ENCODE measurements at places on chromosomes 6 and 20.

- no peak for DNase-seq
Measured at GRCh38 chr6:137798261-137798660, 68.8 kb upstream of the TNFAIP3 start.

DNA sequence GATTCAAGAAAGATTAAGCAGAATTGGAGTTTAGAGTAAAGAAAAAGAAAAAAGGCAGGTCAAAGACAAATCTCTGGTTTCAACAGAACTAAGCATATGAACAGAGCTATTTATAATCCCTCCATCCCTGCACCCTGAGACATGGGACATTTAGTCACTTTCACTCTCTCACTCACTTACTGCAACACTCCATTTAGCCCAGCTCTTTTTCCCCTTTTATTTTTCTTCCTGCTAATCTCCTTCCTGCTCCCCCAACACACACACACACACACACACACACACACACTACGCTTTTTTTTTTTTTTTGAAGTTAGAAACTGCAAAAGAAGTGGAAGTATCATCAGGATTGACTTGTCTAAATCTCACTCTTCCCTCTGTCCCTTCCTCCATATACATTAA lies 45.1 kb upstream of the TBC1D7 start:
- DNase-seq, result no peak

- DNase-seq, result no peak
Measured at GRCh38 chr6:100194535-100194934, 200.5 kb upstream of the MCHR2 start.

DNA sequence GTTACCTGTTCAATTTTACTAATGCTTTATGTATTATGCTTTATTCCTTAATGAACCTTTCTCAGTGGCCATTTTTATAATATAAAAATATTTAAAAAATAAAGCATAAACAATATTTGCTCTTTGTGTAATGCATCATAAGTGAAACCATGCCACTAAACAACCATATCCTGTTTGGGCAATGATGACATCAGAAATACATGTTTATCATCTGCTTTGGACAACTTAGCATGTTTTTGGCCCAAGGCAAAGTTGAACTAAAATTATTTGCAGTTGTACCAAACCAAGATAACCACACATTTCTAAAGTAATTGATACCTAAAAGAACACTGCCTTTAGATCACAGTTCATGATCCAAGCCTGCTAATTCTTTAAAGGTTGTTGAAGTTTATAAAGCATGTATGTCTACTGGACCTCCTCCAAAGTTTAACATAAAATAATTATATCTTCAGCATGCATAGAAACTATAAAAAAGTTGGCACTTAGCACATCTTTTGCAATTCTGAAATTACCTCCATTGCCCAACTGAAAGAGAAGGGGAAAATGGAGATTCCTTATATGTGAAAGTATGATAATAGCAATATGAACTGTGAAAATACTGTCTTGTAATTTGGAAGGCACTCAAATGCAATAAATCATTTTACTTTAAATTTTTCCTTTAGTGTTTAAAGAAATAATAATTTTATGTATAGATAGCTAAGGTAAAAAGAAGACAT lies 325.6 kb upstream of the RUNX2 start:
- DNase-seq, result no peak

DNA sequence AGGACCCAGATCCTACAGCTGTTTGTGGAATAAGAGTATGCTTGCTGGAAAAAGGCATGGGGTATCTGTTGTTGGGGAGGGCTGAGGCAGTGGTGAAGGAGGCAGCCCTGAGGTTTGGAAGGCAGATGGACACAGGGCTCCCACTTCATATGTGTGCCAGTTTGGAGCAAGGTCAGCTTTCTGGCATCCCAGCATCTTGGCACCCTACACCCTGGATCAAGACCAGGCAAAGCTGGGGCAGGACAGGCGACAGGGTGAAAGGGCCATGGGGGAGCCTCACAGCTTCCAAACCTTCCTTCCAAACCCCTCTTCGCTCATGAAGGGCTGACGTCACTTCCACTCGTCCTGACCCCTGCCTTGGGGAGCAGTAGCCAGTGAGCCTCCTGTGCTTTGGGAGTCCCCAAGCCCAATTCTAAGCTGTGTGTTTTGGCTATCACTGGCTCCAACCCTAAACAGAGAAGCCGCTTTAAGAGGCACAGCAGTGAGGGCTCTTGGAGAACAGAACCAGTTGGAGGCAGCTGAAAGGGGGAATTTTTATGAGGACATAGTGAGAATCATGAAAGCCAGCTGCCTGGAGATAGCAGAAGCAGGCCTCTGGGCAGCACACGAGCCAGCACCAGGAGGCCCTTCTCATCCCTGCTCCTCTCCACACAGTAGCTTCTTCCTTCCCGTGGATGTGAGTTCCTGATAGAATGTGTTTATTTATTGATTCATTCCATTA lies 448.6 kb upstream of the CDH4 start:
- DNase-seq, result no peak

- DNase-seq, result no peak
Measured at GRCh38 chr6:11236076-11236750, 3.7 kb upstream of the NEDD9 start.

GRCh38 chr6:6751266-6751596 lies 162.7 kb downstream of the LY86 start:
- DNase-seq, result no peak

GRCh38 chr20:62369815-62370114 lies 2.7 kb upstream of the LAMA5 start:
- DNase-seq, result no peak

GRCh38 chr20:17014217-17014616 lies 212.6 kb upstream of the PCSK2 start:
- no peak for DNase-seq

DNA sequence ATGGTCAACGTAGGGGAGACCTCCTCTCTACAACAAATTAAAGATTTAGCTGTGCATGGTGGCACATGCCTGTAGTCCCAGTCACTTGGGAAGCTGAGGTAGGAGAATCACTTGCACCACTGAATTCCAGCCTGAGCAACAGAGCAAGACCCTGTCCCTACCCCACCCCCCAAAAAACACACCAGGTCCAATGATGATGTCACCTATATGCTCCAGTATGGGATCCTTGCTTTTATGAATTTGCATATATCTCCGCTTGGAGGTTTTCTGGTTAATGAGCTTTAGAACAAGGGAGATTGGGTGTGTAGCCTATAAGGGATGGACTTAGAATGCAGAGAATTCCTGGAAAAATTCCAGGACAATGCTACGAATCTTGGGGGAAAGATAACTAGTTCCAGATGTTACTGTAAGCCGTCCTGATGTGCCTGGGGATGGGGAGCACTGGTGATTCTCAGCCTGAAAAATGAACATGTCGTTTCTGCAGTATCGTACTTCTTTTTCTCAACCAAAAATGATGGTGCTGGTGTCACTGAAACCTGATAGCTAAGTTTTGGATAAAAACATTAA lies 61.1 kb downstream of the ZBTB2 start:
- no peak for DNase-seq

- DNase-seq, result no peak
Measured at GRCh38 chr6:42562788-42563405, 932 bp upstream of the UBR2 start.

GRCh38 chr6:30544666-30545272 lies 11.5 kb downstream of the GNL1 start:
- no peak for DNase-seq

GRCh38 chr6:39389484-39389767 lies 66.9 kb upstream of the KCNK16 start:
- no peak for DNase-seq

GRCh38 chr6:117463762-117464665 lies 18.5 kb upstream of the DCBLD1 start:
- no peak for DNase-seq

- DNase-seq, result peak; percentile 30
Measured at GRCh38 chr20:61253640-61254511, 1.8 kb downstream of the CDH4 start.

DNA sequence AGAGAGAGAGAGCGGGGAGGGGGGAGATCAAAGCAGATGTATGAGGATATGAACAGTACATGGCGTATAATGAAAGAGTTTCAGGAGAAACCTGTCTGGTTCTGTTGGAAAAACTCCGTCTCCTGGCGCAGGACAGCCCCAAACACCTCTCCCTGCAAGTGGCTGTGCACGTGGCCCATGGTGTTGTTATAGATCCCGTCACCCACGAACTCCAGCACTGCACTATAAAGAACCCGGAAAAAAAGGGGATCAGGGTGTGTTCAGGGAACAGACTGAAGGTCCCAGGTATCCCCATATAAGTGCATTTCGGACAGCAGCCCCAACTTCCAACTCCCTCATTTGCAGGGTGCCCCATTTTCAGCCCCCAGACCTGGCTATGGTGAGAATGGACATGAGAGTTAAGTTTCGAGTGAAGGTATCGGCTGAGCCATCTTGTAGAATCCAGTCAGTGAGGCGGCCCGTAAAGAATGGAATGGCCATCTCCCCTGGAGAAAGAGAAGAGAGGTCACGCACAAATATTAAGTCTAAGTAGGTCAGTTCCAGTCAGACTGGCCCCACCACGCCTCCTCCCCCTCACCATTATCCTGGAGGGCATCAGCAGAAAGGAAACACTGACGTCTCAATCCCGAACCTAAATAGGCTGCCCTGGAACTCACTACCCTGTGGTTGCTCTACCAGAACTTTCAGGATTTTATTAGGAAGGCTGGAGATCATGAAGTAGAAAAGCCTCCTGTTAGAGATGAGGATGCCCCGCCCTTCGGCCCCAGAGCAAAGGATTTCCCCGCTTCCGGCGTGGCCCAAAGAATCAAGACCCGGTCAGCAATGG lies 1.3 kb downstream of the TAP1 start:
- no peak for DNase-seq

GRCh38 chr6:1747531-1747930 lies 137.8 kb downstream of the FOXC1 start:
- DNase-seq, result no peak

DNA sequence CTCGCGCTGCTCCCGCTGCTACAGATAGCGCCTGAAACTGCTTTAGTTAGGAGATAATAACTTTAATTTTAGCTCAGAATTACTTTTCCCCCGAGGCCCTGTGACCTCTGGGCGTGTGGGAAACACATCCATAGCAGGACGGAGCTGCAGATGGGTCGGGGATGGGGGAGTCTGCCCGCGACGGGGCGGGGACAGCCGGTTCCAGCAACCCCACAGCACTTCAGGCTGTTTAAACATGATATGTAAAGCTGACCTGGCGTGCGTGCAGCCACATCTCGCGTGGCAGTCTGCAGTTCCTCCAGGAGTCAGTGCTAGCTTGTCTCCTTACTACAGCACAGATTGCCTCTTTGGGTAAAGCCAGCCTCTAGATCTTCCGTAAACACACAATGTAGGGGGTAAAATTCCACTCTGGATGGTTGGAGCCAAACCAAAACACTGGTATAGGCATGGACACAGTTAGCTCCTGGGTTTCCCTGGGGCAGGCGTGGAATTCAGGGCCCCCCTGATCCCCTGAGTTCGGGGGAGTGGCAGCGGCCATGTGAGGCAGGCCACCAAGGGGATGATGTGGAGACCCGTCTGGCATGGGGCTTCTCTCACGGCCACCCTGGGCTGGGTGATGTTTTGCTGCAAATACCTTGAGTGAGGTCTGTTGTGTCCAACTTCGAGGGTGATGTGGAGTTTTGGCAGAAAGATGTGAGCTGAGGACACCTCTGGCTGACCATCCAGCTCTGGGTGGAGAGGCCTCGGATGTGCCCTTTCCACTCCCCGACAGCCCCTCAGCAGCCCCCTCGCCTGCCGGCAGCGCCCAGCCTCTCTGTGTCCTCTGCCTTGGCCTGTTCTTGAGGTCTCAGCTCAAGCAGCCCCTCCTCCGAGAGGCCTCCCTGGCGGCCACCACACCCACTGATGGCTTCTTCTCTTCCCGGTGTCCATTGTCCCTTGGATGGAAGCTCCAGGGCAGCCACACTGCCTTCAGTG lies 214.5 kb downstream of the TAF4 start:
- no peak for DNase-seq

DNA sequence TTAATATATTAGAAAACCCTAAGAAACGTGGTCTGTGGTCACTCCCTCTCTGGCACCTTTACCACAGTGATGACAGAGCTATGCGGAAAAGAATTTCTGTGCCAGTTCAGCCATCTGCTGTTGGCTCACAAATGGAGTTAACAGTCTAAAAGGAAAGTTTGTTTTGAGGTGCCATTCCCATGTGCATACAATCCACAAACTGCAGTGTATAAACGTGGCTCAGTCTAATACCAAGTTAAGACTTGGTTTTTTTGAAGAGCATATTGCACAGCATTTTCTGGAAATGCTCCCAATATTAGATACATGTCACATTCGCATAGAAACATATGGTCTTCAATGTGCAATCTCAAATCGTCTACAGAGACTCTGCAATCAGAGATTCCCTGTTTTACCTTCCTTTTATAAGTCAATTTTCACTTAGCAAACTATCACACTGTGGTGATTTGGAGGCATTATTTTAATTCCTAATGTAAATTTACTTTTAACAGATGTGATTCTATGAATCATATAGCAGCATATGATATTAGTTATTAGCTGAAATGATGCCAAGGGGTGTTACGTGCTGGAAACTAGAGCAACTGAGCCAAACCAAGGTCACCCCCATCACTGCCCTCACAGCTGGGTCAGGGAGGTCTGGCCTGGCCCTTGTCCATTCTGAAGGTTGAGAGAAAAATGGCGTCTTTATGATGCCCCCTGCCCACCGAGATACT lies 383.5 kb downstream of the PRKN start:
- no peak for DNase-seq

- no peak for DNase-seq
Measured at GRCh38 chr6:36721369-36722140, 23.9 kb downstream of the RAB44 start.

GRCh38 chr20:25203871-25204320 lies 8.4 kb downstream of the ENTPD6 start:
- no peak for DNase-seq

DNA sequence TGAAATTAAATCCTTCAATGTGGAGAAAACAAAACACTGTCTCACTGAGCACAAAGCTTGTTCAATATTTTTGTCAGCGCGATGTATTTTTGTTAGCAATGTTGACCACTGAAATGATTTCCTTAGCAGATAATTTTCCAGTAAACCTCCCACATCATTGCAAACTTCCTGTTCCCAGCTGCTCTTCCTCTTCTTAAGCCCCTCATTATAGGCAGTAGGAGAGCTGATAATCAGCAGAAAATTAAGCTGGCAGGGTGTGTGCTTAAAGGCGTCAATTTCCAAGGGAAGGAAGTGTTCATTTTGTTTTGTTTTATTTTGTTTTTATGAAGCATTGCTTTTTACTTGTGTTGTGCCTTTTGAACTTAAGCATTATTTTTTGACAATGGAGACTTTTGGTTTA lies 29.1 kb upstream of the TMEM14A start:
- DNase-seq, result no peak

GRCh38 chr6:56771189-56771588 lies 128.5 kb upstream of the DST start:
- no peak for DNase-seq

GRCh38 chr20:50413088-50413500 lies 97.1 kb upstream of the PTPN1 start:
- no peak for DNase-seq
